ENCODE measurements at places on chromosomes 6 and 20.

DNA sequence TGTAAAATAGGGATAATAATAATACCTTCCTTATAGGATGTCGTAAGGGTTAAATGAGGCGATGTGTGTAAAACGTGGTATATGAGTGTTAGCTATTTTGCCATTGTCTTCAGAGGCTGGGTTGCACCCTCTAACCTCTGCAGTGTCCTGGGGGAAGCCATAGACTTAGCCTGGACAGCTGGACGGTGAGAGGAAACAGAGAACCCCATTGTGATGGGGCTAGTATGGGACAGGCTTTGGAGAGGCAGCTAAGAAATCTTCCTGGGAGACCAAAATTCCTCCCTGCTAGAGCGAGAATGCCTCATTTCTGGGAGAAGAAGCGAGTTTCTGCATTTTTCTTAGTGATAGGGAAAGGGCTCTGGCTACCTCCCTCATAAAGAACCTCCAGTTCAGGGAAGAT is 22.8 kb downstream of the KCNB1 start:
- no peak for DNase-seq

DNA sequence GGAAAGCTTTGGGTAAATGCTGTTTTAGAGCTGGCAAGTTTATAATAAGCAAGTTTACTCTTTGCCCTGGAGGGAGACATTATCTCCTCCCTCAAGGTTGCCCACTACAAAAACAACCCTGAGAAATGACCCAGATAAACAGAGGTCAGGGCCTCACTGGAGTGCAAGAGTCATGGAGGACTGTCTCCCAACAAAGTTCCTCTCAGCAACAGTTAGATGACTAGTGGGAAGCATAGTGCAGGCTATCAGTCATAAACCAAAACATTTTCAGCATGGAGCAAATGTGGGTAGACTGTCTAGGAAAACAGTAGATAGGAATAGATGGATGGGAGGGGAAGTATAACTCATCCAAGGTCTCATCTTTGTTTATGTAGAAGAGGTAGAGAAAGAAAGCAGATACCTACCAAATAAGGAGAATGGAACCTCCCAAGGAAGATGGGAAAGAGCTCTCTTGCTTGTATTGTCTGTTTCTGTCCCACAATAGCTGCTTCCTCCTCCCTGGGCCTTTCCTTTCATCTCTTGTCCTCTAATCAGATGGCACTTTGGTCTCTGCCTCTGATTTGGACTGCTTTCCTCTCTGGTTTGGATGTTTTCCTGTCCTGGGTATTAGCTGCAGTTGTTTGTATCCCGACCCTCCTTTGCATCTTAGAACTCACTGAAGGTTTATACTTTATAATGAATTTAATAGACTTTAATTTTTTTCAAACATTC is 95.4 kb downstream of the WASF1 start:
- DNase-seq = no peak

GRCh38 chr6:96990462-96990861 is 65.9 kb downstream of the KLHL32 start:
- DNase-seq = peak; percentile 25

DNA sequence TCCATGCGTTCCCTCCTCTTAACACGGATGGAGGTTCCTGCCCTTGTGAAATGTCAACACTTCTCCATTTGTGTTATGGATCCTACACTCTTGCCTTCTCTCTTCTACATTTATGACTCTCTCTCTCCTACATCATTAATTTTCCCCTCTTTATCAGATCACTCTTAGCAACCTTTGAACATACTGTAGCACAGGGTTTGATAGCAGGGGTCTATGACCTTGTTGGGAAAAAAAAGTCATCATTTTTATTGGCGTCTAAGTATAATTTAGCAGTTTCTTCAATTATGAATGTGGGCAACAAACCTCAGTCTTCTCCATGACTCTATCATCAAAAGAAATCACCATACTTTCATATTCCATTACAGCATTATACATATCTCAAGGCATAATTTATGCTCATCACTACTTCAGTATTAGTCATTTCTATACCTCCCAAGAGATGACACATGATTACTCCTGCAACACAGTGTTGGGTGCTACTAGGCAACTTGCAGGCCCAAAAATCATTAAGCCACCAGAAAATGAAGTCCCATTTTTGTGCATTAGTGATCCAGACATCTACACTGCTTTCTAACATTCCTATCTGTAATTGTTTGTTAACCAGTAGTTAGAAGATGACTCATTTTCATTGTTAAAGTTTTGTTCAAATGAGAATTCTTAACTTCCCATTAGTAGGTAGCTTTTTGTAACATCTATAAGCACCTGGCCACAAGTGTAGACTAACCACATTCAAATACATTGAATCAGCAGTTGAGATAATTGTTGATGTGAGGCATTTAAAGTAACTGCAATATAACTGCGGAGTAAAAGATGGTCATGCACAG is 9.5 kb downstream of the CYP39A1 start:
- DNase-seq = no peak

DNA sequence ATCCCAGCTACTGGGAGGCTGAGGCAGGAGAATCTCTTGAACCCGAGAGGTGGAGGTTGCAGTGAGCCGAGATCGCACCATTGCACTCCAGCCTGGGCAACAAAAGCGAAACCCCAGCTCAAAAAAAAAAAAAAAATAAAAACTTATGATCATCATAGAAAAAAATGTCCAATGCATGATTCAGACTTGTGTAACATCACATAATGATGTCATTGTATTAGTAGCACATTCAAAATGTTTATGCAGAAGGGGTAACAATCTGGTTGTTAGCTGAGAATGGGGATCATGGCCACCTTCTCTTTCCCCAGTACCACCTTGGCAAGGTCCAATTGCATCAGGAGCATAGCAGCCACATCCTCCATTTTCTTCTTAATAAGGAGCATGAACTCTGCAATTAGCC is 137.6 kb upstream of the MARCKS start:
- no peak for DNase-seq

- DNase-seq = no peak
Observed at GRCh38 chr20:42067596-42067995, 449.4 kb upstream of the CHD6 start.

- DNase-seq = no peak
Observed at GRCh38 chr6:139612135-139612465, 237.7 kb upstream of the CITED2 start.

DNA sequence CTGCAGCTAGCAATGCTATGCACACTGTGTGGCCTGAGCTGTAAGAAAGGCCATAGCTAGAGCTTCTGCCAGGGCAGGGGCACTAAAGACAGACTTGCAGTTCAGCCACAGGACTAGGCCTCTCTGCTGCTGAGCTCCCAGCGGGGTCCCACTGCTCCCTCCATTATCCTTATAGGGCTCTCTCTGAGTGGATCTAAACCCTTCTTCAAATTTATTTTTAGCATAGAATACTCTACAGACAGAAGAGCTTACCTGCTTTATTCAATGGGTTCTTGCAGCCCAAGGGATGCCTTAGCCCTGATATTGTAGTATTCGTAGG is 100.9 kb upstream of the MLN start:
- DNase-seq = no peak

DNA sequence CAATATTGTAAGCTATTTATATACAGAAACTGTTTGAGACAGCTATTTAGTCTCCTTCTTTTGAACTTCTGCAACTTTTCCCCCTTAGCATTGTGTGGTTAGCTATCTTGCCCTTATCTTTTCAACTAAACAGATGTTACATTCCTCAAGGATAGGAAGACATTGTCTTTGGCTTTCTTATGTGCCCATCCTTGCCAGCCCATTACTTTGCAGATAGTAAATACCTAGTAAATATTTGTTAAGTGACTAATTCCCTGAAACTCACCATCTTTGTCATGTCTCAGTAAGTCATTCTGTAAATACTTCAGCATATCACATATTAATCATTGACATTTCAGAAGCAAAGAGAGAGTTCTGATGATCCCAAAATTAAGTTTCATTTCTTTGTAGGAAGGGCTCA is 69.1 kb upstream of the FLRT3 start:
- DNase-seq = no peak

- no peak for DNase-seq
Observed at GRCh38 chr6:145331066-145331465, 404.3 kb downstream of the EPM2A start.

DNA sequence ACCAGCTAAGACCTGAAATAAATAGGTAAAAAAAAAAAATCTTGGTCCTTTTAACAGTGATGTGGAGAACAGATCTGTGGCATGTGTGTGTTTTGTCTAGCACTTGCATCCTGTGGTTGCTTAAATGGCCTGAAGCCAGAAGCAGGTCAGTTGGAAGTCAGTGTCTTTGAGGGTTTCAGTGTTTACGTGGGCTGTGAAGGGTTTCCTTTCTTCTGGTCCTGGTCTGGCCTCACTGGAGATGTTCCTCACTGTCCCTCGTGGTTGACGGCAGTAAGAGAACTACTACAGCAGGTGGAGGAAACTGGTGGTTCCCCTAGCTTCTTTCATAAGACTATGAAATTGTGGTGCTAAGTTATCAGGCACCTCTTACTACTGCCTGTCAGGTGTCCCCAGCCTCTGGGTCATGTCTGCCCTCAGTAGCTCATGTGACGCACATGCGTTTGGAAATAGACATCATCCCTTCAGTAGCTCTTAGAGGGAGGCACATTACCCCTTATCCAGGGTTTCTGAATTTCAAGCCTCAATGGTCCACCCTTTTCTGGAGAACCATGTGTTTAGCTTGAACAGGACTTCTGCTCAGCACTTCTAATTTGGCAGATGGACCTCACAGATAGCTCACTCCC is 59.4 kb upstream of the SCP2D1 start:
- no peak for DNase-seq

GRCh38 chr20:23937303-23938117 is 51.1 kb downstream of the GGTLC1 start:
- peak; percentile 45 for DNase-seq

DNA sequence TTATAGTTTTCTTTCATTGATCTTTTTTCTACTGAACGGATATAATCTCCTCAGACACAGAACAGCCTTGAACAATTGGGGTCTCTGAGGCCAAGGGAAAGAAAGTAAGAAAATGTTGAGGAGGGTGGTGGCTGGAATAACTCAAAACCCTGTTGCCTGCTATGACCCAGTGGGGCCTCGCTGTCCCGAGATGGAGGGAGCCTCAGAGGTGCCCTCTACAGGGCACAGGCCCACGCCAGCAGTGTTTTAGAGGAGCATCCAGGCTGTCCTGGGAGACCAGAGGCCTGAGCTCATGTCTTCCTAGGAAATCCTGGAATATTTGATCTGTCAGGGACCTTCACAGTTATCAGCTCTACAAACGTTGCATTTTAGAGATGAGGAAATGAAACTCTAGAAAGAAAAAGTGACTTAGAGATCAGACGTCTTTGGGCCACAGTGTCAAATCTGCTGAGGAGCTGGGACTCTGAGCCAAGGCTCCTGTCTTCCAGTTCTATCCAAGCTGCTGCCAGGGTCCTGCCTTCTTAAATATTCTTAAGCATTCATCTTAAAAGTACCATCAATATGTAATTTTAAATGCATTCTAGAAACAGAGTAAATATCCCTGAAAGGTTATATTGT is 26.3 kb downstream of the ALDH5A1 start:
- peak; percentile 55 for DNase-seq

All from NCI-H69 (cell line).